Activated CD4-positive, alpha-beta T cell treated with anti-CD3 and anti-CD28 coated beads for 24 hours (primary cell): ENCODE measurements at places on chromosomes 2 and 18.

DNA sequence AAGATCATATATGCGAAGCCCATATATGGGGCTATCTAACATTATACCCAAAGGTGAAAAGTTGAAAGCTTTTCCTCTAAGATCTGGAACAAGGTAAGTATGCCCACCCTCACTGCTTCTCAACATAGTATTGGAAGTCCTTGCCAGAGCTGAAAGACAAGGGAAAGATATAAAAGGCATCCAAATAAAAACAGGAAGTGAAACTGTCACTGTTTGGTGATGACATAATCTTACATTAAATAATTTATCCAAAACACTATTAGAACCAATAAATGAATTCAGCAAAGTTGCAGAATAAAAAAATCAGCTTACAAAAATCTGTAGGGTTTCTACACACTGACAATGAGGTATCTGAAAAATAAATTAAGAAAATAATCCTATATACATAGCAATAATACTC, 205.8 kb downstream of the INSIG2 start:
- no peak for DNase-seq

GRCh38 chr2:26710743-26711456, 18.4 kb downstream of the KCNK3 start:
- DNase-seq: no peak

GRCh38 chr2:198326431-198326830, 522.0 kb downstream of the PLCL1 start:
- DNase-seq: no peak

DNA sequence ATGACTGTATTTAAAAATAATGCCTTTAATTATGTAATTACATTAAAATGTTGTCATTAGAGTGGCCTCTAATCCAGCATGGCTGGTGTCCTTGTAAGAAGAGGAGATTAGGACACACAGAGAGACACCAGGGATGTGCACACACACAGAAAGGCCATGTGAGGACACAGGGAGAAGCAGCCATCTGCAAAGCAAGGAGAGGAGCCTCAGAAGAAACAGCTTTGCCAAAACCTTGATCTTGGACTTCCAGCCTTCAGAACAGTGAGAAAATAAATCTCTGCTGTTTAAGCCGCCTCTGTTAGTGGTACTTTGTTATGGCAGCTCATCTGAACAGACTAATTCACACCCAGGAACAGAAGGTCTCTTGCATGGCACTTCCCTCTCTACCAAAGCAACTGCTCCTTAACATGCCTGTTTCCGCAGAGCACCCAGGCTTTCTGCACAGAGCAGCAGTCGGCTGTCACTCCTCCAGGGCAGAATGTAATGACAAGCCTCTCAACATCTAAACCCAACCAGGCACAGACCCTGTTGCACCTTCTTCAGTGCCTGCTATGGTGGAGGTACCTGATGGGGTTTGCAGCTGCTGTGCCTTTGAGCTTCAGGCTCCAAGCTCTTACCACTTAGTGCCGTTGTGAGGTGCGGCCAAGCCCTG, 377.7 kb downstream of the TDRD15 start:
- no peak for DNase-seq

DNA sequence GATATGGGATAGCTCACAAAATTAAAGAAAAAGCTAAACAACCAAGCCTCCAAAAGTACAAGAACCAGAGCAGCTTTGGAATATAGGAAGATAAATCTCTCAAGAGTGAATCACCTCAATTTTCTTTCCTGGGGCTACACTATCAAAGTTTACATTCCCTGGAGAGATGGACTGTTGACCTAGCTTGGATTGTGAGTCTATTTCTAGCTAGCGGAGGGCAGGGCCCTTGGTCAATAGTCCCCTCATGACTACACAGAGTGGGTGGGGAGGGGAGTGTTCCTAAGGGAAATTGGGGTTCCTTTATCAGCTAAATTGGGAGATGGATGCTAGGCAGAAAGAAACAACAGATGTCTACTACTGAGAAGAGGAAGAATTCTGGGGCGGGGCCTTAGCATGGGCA, 29.9 kb upstream of the EIF2AK3 start:
- DNase-seq: no peak

DNA sequence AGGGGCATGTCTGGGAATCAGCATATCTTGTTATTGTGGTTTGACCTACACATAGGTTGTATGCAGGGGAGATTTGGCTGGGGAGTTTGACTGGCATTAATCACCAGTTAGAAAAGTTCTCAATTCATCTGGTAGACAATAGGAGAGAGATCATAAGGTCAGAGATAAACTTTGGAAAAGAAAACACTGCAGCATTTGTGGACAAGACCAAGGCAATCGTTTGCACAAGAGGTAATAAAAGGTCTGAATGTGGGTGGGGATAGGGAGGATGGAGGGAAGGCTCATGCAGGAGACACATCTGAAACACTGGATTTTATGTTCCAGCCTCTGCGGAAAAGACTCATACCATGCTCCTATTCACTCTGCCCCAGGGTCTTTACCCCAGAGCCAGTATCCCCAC, 136.9 kb downstream of the MAIP1 start:
- no peak for DNase-seq

- no peak for DNase-seq
Measured at GRCh38 chr2:173762221-173762620, 203.0 kb downstream of the SP3 start.

GRCh38 chr2:178632729-178633128, 152.5 kb downstream of the PLEKHA3 start:
- no peak for DNase-seq
